Naive thymus-derived CD8-positive, alpha-beta T cell (primary cell): ENCODE measurements at places on chromosomes 1 and 21.

- no peak for DNase-seq
Observed at GRCh38 chr1:184028854-184029623, 8.5 kb downstream of the COLGALT2 start.

GRCh38 chr1:84836145-84836544 lies 56.9 kb downstream of the LPAR3 start:
- no peak for DNase-seq

GRCh38 chr1:86706018-86706635 lies 1.8 kb downstream of the SH3GLB1 start:
- no peak for DNase-seq

GRCh38 chr1:940107-941014 lies 16.6 kb downstream of the SAMD11 start:
- DNase-seq = no peak

GRCh38 chr1:21244986-21245687 lies 45.1 kb downstream of the ECE1 start:
- no peak for DNase-seq

DNA sequence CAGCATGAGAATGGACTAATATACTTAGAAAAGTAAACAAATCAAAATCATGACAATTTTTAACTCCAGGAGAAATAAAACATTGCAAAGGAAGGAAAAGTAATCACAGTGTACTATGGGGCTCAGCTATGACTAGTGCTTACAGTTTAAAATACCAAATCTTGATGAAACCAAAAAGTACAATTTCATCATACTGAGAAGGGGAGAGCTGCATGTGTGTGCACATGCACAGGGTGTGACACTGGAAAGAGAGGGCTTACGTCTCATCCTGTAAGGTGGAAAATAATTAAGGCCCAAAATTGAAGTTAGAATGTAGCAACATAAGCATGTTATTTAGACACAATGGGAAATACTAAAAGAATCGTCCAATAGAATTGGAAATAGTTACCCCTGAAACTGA lies 64.6 kb downstream of the OMA1 start:
- DNase-seq = no peak

DNA sequence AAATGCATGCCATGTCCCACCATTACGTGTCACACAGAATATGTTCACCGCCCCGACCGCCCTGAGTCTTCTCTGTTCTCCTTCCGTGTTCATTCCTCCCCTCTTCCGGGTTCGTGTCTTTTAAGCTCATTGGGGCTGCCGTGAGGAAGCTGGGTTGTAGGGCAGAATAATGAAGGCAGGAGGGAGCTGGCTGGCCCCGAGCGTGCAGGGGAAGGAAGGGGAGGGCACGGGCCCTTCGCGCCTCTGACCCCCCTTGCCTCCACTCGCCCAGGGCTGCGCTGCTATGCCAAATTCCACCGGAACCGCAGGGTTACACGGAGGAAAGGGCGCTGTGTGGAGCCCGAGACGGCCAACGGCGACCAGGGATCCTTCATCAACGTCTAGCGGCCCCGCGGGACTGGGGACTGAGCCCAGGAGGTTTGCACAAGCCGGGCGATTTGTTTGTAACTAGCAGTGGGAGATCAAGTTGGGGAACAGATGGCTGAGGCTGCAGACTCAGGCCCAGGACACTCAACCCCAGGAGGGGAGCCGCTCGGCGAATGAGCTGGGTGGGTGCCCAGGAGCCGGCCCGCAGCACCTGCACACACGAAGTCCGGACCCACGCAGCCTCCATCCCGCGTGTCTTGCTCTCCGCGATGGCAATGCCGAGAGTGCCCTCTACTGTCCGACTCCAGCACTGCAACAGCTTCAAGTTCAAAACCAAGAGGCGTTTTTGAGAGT lies 16.5 kb upstream of the AGTRAP start:
- peak; percentile 87 for DNase-seq

GRCh38 chr1:20875198-20875973 lies 88.3 kb upstream of the HP1BP3 start:
- DNase-seq = no peak

DNA sequence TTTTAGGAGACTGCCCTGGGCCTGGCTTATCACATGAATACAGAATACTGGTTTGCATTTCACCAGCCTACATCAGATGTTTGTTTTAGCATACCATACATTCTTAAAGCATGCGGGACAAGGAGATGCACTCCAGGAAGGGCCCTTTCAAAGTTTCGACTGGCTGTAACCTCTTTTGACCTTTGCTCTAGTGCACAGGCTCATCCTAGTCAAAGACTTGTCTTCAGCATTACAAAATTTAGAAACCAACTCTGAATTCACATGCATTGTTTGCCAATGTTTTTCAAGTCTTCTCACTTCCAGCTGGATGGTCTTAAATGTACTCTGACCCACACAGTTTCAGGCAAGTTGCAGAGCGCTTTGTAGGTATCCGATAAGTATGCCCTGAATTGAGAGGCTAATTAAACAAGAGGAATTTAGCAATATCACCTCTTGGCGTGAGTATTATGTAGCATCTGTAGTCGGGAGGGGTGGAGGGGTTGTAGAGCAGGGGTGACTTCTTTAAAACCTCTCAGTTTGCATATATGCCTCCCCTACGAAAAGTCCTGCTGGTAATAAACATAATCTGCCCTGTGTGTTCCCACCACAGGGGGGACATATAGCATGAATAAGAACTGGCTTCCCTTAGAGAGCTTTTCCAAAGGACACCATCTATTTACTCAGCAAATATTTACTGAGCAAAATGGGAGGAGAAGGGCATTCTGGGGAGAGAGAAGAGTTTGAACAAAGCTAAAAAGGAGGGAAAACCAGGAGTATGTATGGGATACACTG lies 24.4 kb upstream of the AHCYL1 start:
- no peak for DNase-seq

GRCh38 chr1:110207831-110208230 lies 2.3 kb upstream of the KCNC4 start:
- DNase-seq = peak; percentile 67

- DNase-seq = no peak
Observed at GRCh38 chr1:68361346-68361910, 88.3 kb downstream of the RPE65 start.

GRCh38 chr21:15659753-15660422 lies 69.9 kb upstream of the USP25 start:
- DNase-seq = no peak

DNA sequence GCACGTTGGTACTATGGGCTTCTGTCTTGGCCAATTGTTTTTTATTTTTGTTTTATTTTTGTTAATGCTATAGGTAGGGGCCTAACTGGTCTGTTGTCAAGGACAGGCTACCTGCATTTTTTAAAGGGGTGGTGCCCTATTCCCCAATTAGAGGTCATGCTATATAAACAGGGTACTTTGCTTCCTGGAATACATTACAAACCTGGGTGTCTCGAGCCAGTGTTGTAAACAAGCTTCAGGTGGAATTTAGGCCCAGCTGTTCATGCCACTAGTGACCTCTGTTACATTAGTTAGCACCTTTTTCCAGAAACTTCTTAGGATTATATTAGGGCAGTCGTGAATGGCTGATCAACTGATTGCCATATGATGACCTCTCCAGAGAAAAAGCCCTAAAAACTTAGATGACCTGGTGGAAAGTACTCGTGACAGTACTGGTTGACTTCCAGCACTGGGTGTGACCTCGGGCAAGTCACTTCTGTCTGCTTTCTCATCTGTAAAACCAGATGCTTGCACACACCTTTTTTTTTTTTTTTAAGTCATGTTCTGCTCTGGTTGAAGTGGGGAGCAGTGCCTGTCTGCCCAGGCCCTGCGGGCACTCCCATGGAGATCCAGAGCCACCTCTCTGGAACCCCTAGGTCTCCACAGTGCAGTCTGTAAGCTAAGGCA lies 46.5 kb downstream of the ELK4 start:
- DNase-seq = no peak

DNA sequence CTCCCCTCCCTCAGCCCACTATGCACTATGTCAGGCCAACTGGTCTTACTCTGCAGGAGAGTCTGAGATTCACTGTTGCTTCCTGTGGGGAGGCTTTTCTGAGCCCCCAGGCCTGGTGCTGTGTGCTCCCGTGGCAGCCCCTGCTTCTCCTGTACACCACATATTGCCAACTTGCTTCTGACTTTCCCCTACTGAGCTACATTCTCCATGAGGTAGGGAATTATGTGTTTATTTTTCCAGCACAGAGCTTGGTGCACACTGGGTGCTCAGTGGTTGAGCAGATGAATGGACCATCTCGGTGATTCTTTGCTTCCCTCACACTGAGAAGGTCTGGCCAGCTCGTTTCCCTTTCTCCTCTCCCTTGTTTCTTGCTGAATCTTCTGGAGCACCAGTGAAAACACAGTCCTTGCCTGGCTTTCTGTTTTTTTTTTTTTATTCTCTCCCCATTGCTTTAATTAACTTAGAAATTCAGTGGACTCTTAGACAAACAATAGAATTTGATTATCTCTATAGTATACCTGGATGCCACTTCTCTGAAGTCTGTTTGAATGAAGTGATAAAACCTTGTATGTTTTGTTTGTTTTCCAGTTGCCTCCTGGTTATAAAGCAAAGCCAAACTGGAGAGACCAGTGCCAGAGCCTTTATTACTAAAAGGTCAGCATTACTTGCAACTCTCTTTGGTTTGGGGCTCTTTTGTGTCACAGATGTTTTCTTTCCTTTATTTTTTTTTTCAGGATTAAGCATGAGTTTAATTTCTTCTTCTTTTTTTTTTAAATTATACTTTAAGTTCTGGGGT lies 50.3 kb upstream of the CNIH3 start:
- DNase-seq = no peak
